ENCODE measurements at places on chromosomes 2 and 18.

- no peak for DNase-seq
Measured at GRCh38 chr2:23859983-23860382, 66.9 kb downstream of the ATAD2B start.

- DNase-seq, result no peak
Measured at GRCh38 chr18:55737781-55738468, 149.9 kb upstream of the TCF4 start.

- no peak for DNase-seq
Measured at GRCh38 chr18:27959101-27959500, 217.8 kb downstream of the CDH2 start.

DNA sequence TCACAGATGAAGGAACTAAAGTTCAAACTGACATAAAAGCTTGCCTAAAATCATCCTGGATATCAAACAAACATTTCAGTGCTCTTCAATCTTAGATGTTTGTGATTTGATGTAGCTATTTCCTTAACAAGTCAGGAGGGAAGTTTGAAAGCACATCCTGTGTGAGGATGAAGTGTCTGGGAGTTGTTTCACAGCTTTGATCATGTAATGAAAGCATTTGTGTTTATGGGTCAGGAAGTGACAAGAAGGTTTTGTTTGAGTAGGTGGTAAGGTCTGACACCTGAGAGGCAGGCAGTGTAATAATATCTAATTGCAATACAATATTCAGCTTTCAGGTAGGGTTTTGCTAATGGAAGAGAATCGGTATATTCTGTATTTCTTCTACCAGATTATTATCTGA, 26.0 kb upstream of the CSRNP3 start:
- DNase-seq, result no peak

- no peak for DNase-seq
Measured at GRCh38 chr2:149816756-149817551, 229.4 kb upstream of the MMADHC start.

GRCh38 chr18:58863539-58864145, 1.0 kb upstream of the ZNF532 start:
- peak; percentile 74 for DNase-seq

GRCh38 chr2:179856205-179856604, 5.2 kb downstream of the ZNF385B start:
- DNase-seq, result no peak

Measured in ascending aorta (tissue), 2 donors.